ENCODE measurements at places on chromosomes 2 and 18.

DNA sequence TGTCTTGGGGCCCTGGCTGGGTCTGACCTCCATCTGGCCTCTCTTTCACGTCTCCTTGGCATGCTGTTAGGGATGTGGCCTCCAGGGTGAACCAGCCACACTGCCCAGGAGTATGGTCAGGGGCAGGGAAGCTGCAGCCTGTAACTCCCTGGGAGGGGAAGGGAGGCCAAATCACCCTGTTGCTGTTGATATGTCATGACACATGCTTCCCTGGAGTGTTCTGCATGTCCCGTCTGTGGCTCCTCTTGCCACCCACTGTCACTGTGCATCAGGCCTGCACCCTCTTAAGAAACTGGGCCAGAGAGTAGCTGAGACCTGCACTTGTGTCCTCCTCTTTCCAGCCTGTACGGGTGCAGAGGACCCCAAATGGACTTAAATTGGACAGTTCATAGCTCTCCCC is 221.3 kb downstream of the FHOD3 start:
- DNase-seq: no peak

GRCh38 chr2:70494293-70494886 is 59.2 kb downstream of the TGFA start:
- no peak for DNase-seq

DNA sequence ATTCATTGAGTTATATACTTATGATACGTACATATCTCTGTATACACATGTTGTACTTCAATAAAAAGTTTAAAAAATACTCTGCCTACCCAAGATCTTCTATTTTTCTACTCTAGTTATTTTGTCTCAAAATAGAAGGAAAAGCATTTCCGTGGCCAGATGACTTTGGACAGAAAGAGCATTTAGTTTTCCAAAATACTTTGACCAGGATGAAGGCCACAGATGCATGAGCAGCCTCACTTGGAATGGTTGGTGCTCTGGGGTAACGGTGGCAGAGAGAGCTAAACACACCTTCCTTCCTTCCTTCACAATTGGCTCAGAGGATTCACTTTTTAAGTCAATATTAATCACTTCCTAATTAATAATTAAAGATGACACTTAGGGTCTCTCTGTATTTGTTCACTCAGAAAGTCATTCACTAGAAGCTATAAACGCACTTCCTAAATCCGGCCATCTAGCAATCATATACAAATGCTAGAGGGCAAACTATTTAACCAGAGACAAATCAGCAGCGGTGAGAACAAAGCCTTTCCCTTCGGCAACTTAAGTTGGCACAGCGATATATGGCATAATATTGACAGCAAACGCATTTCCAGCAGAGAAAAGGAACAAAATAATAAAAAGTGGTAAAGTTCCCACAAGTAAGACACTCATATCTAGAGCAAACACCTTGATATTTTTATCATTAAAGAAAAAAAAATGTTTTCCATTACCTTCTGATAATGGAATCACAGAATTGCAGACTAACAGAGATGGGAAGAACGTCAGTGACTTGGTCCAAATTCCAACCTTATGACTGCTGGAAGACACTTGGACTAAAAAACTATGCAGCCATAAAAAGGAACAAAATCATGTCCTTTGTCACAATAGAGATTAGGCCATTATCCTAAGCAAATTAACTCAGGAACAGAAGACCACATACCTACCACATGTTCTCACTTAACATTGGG is 55.9 kb upstream of the NARS1 start:
- DNase-seq: no peak

GRCh38 chr18:31250902-31251301 is 67.1 kb upstream of the DSG1 start:
- no peak for DNase-seq

- no peak for DNase-seq
Observed at GRCh38 chr2:217456016-217456415, 546.8 kb downstream of the TNS1 start.

DNA sequence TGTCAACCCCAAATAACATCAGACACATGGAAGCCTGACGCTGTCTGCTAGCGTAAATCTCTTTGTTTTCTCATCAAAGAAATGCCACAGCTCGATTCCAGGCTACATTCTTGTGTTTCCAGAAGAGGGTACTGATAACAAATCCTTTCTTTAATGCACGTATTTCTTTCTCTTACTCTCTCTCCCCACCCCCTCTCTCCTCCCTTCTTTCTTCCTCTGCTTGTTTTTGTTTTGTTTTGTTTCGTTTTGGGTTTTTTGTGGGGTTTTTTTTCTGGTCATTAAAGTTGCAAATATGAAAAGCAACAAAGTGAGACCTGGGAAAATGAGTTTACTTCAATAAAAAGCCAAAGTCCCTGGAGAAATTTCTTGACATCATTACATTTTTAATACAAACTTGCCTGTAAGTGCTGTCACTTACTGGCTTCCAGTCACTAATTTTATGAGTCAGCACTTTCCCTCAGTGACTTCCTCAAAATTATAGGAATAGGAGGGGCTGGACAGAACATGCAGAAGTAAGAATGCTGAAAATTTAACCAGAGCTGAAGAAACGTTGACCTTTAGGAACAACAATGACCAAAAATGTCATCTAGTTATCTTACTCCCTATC is 106.7 kb upstream of the NABP1 start:
- no peak for DNase-seq

DNA sequence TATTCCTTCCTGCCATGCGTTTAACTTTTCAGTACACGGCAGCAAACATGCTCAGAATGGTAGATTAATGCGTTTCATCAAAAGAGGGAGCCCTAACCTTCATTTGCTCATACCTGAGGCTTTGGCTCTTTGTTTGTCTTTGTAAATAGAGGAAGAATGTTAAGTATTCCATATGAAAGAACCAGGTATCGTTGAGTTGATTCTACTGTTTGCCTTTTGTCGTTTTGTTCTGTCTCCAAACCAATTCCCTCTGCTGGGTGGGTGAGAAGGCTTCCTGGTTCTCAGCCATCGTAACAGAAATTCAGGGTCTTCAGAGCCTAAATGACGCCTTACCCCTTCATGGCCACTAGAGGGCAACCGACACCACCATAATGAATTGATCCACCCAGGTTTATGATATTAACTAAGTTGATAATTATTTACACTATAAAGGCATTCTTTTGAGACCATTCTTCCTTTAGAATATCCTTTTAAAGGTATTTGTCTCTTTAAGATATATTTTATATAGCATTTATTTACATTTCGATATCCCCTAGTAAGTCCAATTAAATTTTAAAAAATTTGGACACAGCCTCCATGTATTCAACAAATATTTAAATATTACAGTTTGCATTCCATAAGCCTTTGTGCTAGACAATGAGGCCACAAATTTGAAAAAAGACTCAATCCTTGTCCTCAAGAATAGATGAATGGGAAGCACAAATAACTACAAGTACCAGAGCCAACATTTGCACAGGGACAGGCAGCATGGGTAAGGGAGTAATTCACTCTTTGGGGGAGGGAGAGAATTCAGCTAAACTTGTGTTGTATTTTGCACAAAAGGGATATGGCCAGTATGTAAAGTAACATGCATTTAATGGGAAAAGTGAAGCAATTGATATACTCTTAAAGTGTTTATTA is 48.1 kb downstream of the TIMM21 start:
- peak; percentile 53 for DNase-seq

DNA sequence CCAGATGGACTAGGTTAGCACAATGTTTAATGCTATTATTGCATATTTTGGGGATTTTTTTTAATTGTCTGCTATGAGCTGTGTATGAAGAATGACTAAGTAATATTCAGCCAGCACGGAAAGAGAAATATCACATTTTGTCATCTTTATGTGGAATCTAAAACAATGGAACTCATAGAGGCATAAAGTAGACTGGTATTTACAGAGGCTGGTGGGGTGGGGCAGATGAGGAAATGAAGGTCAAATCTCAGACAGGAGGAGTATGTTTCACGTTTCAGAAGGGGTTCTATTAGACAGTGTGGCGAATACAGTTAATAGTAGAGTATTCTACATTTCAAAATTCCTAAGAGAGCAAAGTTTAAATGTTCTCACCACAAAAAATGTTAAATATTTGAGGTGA is 4.7 kb downstream of the CDH19 start:
- no peak for DNase-seq

- no peak for DNase-seq
Observed at GRCh38 chr2:157786663-157787363, 89.3 kb downstream of the ACVR1 start.

All from left renal pelvis (tissue), 4 donors.